ENCODE measurements at places on chromosomes 12 and 14.

- DNase-seq: no peak
These were observed 46.0 kb upstream of the BMP4 start for GRCh38 chr14:54002653-54003052.

DNA sequence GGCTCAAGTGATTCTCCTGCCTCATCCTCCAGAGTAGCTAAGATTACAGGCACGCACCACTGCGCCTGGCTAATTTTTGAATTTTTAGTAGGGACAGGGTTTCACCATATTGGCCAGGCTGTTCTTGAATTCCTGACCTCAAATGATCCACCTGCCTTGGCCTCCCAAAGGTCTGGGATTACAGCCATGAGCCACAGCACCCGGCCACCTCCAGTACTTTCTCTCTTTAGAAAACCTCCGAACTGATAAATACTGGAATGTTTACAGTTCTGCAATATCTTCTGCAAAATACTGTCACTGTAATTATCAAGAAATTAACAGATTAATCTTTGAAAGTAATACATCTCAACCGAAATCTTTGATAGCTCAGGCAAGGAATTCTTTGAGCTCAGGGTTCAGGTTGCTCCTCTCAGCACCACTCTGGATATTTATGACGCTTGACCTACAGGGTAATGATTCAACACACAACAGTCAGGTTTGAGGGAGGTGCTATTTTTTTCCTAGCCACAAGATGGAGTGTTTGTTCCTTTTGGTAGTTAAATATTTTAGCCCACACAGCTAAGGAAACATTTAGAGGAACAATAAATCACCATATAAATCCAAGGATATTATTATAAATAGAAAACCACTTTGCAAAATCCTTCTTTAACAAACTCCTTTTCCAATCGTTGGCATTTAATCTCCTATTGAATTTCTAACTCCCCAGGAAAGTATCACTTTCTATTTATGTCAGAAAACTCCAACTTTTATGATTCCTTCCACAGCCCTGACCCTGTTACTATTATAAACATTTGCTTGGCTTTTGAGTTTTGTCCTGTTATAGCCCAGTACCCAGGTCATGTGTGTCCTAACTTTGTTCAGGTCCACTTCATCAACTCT is 48.6 kb upstream of the GTF2A1 start:
- DNase-seq: peak; percentile 5

GRCh38 chr14:58942516-58942915 is 246.0 kb upstream of the DAAM1 start:
- no peak for DNase-seq

DNA sequence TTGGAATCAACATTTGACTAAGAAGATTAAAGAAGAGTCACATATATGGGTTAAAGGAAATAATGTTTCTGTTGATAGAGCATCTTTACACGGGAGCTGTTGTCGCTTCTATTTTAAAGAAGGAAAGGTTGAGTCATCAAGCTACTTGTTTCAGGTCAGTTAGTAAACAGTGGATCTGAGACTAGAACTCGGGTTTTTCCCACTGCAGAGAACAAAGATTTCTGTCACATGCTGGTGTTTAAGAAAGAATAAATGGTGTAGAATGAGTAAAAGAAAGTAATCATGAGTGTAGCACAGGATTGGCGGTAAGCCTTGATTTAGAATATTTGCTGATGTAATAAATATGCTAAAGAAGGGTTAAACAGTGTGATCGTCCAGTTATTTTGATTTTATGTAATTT is 455.5 kb downstream of the AEBP2 start:
- DNase-seq: no peak

DNA sequence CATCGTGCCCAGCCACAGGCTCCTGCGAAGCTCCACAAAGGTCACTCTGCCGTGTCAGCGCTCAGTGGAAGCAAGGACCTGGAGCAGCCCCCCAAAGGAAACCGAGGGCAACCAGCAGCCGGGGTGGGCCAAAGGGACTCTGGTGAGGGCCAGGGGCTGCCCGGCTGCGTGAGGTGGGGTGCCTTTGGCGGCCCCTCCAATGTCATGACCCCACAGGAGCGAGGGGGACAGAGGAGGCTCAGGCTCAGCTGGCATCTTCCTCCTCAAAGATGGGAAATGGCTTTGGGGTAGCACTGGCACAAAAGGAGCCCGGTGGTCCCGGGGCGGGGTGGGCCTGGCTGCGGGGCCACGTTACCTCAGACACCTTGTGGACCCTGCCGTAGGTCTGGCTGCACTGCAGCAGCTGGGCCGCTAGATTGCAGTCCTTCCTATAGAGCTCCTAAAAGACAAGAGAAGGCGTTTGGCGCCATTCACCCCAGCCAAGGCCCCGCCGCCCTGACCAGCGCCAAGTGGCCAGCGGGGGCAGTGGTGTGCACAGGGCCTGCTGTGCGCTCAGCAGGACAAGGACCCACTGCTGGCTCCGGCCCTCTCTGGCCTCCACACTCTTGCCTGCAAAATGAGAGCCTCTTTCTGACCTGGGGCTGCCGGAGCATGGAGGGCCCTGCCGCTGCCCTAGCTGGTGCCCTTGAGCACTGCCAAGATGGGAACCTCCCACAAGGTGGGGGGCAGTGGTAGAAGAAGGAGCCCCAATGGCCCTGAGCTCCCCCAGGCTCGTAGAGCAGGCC is 46.9 kb downstream of the BEGAIN start:
- no peak for DNase-seq

DNA sequence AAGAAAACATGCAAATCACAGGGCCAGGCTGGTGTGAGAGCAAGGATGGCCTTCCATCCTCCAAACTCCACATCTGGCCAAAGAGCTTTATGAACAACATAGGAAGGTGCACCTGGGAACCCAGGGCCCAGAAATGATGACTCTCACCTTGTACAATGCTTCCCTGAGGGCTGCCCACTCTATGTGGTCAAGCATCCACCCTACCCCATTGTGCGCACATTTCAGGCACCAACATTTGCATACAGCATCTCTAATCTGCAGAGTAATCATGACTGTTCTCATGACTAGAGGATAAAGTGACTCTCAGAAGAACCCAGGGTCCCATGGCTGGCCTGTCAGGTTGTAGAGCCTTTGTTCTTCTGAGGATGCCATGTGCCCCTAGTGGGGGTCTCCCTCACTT is 57.2 kb upstream of the NTF3 start:
- no peak for DNase-seq

GRCh38 chr12:63937378-63938316 is 93.1 kb downstream of the SRGAP1 start:
- DNase-seq: no peak

GRCh38 chr12:14968478-14968877 is 4.4 kb upstream of the PDE6H start:
- DNase-seq: no peak

DNA sequence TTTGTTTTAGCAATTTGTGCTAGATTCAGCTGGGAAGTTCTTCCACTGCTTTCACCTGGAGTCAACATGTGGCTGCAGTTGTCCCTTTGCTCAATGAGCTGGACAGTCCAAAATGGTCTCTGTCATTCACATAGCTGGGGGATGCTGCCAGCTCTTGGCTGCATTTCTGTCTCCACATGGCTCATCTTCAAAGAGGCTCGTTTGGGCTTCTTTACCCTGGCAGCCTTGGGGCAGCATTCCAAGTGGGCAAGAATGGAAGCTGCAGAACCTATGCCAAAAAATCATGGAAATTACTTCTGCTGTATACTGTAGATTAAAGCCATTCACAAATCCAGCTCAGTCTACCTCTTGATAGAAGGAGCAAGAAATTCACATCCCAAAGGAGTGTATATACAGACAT is 199.1 kb downstream of the SLC5A8 start:
- no peak for DNase-seq

GRCh38 chr14:103802356-103802755 is 45.0 kb downstream of the PPP1R13B start:
- DNase-seq: no peak

GRCh38 chr14:68408680-68409079 is 384.2 kb downstream of the ZFP36L1 start:
- DNase-seq: no peak

Measured in NCI-H1048 (cell line).